ENCODE measurements at places on chromosomes 12 and 14.

DNA sequence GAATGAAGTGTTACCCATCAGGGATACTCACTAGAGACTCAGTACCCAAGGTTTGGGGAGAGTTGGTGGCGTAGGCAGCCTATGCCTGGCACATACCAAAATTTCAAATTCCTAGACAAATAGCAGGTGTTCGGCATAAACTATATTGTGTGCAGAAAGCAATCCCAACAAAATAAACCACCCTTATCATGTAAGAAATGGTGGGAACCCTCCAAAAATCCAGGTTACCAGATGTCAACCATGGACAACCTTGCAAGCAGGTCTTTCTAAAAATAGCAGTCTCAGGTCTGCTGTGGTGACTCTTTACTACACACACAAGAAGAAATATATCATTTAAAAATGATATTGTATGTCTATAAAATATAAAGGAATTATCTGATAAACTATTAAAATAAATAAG, 17.7 kb upstream of the PTGER2 start:
- peaks cover under 1% of the 10 kb centered on the region for H3K27me3 ChIP-seq
- no peak overlapping the region for H3K4me3 ChIP-seq
- H3K4me1 ChIP-seq = no peaks in the 10 kb centered on the region
- no peak overlapping the region for H3K27ac ChIP-seq
- no peaks in the 10 kb centered on the region for H3K36me3 ChIP-seq
- DNase-seq = no peak

DNA sequence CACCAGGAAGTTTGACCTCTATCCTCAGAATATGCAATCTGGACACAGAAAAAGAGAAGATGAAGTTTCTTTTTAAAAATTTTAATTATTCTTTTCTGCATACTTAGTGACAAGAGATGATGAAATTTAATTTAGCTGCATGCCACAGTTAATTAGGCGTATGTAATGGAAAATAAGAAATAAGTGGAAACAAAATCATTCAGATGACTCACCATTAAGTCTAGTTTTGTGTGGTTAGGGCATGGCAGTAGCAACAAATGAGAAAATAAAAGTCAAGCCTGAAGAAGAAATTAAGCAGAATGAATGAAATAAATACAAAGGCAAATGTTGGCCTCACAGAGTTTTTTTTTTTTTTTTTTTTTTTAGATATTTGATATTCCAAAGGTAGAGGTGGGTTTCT, 30.9 kb upstream of the KLRD1 start:
- peaks cover 3% of the 10 kb centered on the region for H3K27me3 ChIP-seq
- H3K4me3 ChIP-seq = no peak overlapping the region
- H3K27ac ChIP-seq = no peak overlapping the region
- no peaks in the 10 kb centered on the region for H3K36me3 ChIP-seq
- no peaks in the 10 kb centered on the region for H3K4me1 ChIP-seq
- no peak for DNase-seq

DNA sequence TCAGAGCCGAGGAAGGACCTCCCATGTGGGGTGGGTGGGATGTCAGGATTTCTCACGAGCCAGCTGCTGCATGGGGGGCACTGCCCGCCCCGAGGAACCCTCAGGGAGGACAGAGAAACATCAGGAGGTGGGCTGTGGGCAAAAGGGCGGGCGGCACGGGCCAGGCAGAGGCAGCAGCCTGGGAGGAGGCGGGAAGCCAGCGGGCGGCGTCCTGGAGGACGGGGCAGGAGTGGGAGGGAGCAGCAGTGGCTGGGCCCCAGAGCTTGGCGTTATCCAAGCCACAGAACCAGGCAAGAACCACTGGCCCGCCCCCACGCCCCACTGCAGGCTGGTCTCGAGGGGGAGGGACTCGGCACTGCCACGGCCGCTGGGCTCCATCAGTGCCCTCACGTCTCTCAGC, 2.4 kb downstream of the C14orf180 start:
- no peak for DNase-seq
- no peak overlapping the region for H3K4me3 ChIP-seq
- H3K27ac ChIP-seq = no peak overlapping the region
- H3K4me1 ChIP-seq = peaks cover 14% of the 10 kb centered on the region

GRCh38 chr12:101441461-101442224, 33.5 kb upstream of the SPIC start:
- peaks cover 3% of the 10 kb centered on the region for H3K27me3 ChIP-seq
- no peak overlapping the region for H3K27ac ChIP-seq
- no peaks in the 10 kb centered on the region for H3K36me3 ChIP-seq
- H3K4me3 ChIP-seq = no peak overlapping the region

- no peak overlapping the region for H3K27ac ChIP-seq
- no peaks in the 10 kb centered on the region for H3K4me1 ChIP-seq
- no peak overlapping the region for H3K4me3 ChIP-seq
- DNase-seq = no peak
- no peaks in the 10 kb centered on the region for H3K36me3 ChIP-seq
Measured at GRCh38 chr14:86596024-86596423, 1066.1 kb downstream of the FLRT2 start.

DNA sequence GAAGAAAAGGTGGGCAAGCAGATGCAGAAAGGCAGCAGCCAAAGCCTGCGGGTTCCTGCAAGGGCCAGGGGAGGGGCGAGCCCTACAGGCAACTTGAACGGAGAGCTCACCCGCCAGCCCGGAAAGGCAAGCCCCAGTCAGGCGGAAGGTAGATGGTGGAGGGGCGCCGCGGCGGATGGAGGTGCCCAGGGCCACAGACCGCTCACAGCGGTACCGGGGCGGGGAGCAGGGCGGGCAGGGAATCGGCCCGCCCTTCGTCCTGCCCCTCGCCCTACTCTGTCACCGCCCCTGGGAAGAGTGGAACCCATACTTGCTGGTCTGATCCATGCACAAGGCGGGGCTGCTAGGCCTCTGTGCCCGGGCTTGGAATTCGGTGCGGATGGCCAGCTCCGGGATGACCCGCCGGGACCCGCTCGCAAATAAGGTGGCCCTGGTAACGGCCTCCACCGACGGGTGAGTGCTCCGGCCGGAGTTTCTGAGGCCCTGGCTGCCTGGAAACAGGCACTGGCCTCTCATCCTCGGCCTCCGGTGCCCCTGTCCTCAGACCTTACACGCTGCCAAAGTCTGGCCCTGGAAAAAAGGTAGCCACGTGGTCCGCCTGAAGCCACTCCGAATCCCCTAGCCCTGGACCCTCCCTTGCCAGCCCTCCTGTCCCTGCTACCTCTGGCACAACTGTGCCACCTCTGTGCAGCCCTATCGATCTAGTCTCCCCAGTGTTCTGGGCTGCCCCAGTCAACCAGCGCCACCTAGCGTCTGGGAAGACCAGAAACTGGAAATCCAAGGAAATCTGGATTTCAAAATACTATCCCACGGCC, at the start of gene DHRS4:
TSS of gene DHRS4 (plus strand) at position 307 of the 815 bp plus-strand sequence. CDS start at position 326, 19 bp downstream.
- H3K36me3 ChIP-seq = peaks cover 12% of the 10 kb centered on the region
- peak within 1 kb of the TSS; percentile 99 for H3K4me3 ChIP-seq
- H3K27ac ChIP-seq = peak within 1 kb of the TSS; percentile 92
- peak; percentile 79 for DNase-seq
- H3K4me1 ChIP-seq = peaks cover 14% of the 10 kb centered on the region
